ENCODE measurements at places on chromosomes 6 and 20.

DNA sequence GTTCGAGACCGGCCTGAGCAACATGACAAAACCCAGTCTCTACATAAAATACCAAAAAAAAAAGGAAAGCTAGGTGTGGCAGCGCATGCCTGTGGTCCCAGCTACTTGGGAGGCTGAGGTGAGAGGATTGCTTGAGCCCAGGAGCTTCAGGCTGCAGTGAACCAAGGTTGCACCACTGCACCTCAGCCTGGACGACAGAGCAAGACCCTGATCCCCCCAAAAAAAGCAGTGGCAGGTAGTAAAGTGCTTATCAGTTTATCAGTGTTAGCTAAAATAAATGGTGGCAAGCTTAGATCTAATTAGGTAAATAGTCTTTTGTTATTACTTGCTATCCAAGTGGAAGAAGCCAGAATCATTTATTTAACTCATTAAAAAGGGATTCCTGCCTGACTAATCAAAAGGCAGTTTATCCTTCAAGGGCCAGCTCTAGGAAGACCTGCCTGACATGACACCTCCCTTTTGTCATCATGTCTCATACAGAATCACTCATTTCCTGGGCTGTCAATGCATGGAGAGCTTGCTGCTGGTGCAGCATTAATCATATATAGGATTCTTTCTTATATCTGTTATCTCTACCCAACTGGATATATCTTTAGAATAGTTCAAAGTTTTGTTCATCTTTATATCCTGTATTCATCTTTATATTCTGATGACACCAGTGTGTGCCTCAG is 9.6 kb downstream of the DSTN start:
- DNase-seq, result no peak

GRCh38 chr6:14123386-14124111 is 6.0 kb downstream of the CD83 start:
- DNase-seq, result no peak

DNA sequence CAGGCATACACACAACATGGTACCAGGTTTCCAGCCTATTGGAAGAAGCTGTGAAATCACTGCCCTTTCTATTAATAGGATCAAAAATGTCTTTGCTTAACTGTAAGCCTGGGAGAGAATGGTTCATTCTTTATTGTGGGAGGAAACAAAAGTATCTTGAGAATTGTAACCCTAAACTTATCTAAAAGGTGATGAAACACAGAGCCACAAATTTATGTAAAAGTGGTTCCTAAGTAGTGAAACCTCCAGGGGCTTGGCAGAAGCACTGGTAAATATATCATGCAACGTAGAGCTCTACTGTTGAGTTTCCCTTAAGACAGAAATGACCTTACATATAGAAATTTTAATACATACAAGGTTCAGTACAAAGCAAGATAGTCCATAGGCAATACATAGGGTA is 17.2 kb upstream of the NOX3 start:
- no peak for DNase-seq

- no peak for DNase-seq
Measured at GRCh38 chr20:53866794-53867740, 203.3 kb downstream of the BCAS1 start.

- DNase-seq, result no peak
Measured at GRCh38 chr6:123570813-123571684, 65.7 kb downstream of the TRDN start.

DNA sequence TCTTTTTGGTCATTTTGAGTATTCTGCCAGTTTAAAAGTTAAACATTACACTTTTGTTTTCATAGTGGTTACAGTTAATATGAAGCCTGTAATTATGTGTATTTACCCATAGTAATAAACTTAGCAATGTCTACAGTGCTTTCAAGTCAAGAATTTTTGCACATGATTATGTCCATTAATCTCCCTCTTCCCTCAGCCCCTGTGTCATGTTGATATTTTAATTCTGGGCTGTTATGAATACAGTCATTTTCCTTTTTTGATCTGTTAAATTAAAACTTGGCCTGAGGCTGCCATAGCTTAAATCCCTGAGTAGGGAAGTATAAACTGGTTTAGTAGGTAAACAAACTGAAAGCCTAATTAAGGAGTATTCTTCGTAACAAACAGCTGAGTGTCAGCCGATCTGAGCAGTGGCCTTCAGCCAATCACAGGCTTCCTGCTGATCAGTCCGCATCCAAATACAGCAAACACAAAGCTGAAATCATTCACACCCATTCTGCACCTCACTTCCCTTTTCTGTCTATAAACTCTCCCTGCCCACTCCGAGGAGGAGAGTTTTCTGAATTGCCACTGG is 9.5 kb upstream of the SFT2D1 start:
- DNase-seq, result peak; percentile 97

DNA sequence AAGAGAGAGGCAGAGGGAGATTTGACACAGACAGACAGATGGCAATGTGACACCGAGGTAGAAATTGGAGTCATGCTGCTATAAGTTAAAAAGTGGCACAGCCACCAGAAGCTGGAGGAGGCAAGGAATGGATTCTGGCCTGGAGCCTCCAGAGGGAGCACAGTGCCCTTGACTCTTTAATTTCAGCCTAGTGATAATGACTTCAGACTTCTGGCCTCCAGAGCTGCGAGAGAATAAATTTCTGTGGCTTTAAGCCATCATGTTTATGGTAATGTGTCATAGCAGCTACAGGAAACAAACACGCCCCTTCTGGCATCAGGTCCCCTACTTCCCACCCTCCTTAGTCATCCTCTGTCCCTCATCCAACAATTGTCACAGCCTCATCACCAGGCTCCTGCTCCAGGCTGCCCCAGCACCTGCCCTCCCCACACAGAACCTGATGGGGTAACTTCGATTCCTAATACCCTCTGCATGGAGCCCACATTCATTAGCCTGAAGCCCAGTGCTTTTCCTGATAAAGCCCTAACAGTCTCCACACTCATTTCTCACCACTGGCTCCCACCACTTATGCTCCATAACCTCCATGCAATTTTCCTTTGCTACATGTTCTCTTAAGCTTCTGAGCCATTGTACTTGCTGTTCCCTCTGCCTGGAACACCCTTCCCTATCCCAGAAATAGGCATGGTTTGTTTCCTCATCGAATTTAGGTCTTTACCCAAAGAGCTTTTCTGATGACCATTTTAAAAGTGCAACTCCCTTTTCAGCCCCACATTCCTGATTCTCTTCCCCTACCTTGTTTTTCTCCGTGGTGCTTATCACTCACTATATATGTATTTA is 69.7 kb upstream of the TOX2 start:
- no peak for DNase-seq

DNA sequence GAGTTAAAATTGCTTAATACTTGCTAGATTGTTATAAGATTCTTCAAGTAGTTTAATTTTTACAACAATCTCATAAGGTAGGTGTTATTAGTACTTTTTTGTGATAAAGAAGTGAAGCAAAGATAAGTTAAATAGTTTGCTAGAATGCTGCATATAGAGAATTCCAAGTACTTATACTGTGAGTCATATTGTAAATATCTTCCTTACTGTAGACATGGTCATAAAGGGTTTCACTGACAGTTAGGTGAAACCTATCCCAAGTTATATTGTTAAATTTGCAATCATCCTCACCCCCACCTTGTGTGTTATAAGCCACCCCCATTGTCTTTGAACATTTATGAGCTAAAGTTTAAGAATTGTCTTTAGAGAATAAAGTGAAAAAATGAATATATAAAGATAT is 142.0 kb downstream of the FAM83B start:
- DNase-seq, result no peak

DNA sequence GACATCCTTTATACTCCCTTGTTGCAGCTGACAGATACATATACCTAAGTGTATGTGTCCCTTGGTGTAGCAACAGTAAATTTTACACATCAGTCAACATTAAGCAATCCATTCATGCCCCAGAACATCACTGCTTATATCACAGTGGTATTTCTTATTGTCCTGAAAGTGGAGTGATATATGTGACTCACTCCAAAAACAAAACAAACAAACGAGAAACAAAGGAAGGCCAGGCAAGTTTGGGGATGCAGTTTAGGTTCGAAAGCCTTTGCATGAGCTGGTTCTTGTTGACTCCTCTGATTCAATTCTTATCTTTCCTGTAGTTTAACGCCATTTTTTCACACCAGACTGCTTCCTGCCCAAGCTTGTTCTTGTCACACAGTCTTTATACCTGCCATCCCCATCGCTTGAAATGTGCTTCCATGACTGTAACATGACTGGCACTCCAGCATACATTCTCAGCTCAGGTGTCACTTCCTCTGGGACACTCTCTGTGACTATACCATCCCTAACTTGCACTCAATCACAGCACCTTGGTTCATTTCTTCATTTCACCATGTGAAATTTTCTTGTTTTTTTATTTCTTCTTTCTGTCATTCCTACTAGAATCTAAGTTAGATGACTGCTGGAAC is 125.0 kb upstream of the TSHZ2 start:
- DNase-seq, result no peak

DNA sequence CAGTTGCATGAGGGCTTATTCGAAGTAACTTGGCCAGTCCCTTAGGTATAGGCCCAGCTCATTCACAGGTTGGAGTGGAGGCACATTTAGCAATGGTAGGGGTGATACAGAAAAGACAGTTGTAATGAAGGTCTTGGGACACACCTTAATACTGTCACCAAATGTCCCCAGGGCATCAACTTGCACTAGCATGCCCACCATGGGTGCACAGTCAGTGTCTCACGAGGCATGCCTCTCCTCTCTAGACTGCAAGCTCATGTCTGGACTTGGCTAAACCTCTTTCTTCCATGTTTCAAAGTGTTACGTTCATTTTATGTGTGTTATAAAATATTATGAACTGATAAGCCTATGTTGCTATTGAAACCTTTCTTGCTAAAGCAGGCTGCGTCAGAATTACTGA is 124.0 kb upstream of the ECI2 start:
- no peak for DNase-seq

- no peak for DNase-seq
Measured at GRCh38 chr20:35595456-35595855, 20.2 kb upstream of the SPAG4 start.

- peak; percentile 33 for DNase-seq
Measured at GRCh38 chr20:2314759-2315439, 19.1 kb downstream of the TGM3 start.

- DNase-seq, result no peak
Measured at GRCh38 chr6:37643851-37644672, 53.6 kb downstream of the MDGA1 start.

- no peak for DNase-seq
Measured at GRCh38 chr20:44770484-44771171, 25.0 kb downstream of the KCNK15 start.

GRCh38 chr6:99189823-99190721 is 159.4 kb downstream of the FAXC start:
- DNase-seq, result no peak

- DNase-seq, result no peak
Measured at GRCh38 chr6:111862314-111862713, 10.9 kb downstream of the FYN start.

DNA sequence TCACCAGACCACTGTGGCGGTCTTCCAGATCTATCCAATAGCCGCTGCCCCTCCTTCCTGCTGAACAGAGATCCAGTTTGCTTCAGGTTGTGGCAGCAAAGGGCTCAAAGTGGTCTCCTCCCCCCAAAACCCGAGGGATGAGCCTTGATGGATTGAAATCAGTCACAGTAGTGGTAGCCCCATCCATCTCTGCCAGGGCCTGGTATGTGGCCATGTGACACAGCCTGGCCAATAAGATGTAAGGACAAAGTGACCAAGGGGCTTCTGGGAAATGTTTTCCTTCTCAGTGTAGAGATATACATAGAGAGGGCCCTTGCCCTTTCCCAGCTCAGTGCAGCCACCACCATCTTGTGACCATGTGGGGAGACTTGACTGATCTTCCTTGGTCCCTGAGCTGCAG is 4.1 kb upstream of the ARMC2 start:
- no peak for DNase-seq

DNA sequence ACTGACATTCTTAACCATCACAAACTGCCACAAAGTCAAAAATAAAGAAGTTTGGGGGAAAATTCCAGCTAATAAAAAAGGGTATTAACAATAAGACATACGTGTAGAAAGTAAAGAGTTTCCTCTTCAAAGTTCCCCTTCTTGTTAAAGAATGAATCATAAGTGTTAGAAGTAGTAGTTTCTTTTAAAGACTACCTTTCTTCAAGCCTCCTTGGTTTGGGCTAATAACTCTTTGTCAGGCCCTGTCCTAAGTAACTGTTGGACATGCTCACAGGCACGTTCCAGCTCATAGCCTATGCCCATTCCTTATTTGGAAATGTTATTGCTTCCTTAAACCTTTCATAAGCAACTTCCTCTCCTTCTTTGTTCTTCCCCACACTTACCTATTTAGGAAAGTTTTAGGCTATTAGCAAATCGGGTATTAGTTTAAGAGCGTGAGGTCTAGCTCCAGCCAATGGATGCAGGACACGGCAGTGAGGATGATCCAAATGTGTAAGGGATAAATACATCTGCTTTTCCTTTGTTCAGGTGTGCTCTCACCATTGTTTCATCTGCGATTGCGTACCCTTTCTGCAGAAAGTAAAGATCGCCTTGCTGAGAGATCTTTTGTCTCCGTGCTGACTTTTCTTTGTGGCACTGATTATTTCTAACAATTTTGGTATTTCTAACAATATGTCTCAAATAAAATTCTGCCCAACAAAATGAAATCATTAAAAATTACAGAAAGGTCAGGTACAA is 64.9 kb downstream of the CHD6 start:
- no peak for DNase-seq

- DNase-seq, result no peak
Measured at GRCh38 chr6:83193747-83194566, 800 bp downstream of the RWDD2A start.

DNA sequence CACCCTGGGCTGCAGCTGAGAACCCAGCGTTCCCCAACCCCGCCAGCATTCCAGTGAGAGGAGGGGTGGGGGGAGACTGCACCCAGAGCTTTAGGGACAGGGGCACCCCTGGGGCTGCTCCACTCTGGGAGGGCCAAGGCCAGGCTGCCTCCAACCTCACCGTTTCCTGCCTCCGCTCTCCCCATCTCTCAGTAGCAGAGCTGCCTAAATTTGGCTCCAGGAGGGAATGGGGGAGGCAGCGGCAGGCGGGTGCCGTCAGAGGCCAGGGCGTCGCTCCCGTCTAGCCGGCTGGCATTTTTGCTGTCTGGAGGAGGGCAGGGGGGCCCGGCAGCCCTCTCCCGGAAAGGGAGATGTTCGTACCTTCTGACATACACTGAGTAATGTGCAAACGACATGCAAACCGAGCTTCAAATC is 46.6 kb downstream of the NOL4L start:
- DNase-seq, result no peak

DNA sequence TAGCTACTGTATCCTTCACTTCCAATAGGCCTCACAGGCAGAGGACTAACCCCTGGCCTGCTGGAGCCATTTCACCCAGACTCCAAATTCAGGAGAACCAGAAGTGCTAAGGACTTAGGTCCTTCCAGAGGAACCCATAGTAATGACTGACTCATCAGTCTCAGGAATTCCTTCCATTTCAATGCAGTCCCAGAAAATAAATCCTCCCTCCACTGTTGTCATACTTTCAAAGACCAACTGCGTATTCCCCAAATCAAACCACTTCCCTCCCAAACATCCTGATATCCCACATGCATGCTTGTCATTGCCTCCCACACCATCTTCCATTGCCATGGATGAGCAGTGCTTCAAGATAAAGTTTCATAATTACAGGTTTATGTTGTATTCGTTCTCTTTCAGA is 31.8 kb upstream of the NT5E start:
- DNase-seq, result no peak

- DNase-seq, result no peak
Measured at GRCh38 chr6:10633216-10633615, 61.2 kb downstream of the C6orf52 start.

GRCh38 chr6:44053760-44054556 is 73.3 kb downstream of the MRPL14 start:
- no peak for DNase-seq

GRCh38 chr20:25044660-25045342 is 13.1 kb downstream of the ACSS1 start:
- no peak for DNase-seq
